ENCODE measurements at places on chromosomes 4 and X.

- DNase-seq: no peak
Measured at GRCh38 chr4:132982151-132982550, 166.9 kb upstream of the PCDH10 start.

- no peak for DNase-seq
Measured at GRCh38 chrX:154815274-154815818, 10.1 kb upstream of the MPP1 start.

DNA sequence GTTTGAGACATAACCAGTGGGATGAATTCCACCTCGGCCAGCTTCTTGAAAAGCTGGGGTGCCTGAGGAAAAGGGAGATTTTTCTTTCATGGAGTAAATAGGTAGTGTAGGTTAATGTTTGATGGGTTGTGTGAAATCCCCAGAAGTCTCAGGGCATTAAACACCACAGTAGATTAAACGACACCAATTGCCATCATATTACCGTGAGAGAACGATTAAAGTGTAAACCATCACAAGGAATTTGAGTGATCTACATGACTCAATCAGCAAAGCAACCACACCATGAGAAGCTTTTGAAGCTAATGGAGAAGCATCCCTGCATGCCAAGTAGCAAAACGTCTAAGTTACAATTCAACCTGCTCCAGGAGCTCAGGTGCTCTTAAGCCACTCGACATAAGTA is 322.5 kb upstream of the GATB start:
- no peak for DNase-seq

GRCh38 chr4:76488455-76488854 is 53.4 kb downstream of the SHROOM3 start:
- DNase-seq: no peak

GRCh38 chrX:49308604-49309269 is 5.3 kb downstream of the GAGE10 start:
- peak; percentile 48 for DNase-seq

DNA sequence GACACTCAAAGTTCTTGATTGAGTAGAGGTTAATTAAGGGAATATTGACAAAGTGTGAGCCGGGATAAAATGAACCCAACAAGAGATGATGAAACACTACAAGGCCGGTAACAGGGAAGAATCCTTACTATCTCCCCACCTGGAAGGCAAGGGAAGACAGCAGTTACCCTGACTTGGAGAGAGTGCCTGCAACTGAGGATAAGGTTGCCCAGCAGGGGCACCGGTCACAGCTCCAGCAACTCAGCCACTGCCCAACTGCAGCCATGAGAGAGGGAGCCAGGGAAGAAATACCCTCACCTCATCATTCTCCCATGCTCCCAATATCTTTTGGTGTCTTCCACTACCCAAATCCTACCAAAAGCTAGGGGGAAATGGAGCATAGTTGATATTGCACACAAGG is 212.7 kb downstream of the KCTD8 start:
- no peak for DNase-seq

- DNase-seq: no peak
Measured at GRCh38 chr4:139521754-139522401, 34.1 kb downstream of the SETD7 start.

- no peak for DNase-seq
Measured at GRCh38 chrX:16839852-16840460, 30.2 kb downstream of the RBBP7 start.

- DNase-seq: no peak
Measured at GRCh38 chr4:14926368-14926767, 75.9 kb upstream of the CPEB2 start.

- DNase-seq: no peak
Measured at GRCh38 chrX:49844611-49845010, 15.5 kb downstream of the PAGE4 start.

DNA sequence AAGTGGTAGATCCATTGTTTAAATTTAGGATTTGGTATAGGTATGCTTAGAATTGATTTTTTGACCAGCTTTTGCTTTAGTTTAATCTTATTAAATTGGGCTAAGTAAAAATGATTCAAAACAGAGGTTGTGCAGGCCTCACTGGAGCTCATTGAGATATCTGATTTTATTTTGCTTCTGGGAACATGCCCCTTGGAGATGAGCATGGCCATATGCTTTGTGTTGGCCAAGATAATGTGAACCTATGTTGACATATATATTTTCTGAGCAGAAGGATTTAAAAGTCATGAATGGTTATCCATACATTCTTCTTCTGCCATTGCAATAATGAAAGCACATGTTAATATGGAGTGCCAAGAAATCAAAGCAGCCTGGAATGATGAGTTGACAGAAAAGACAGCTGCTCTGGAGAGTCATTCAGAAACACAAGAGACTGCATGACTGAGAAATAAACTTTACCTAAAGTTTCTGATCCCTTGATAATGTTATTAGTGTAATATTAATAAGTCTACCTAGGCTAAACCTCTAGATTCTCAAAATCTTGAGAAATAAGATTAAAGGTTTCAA is 489.7 kb upstream of the GNPDA2 start:
- DNase-seq: no peak

- no peak for DNase-seq
Measured at GRCh38 chr4:16245241-16245640, 19.0 kb upstream of the TAPT1 start.

- no peak for DNase-seq
Measured at GRCh38 chr4:158371158-158371557, 150.5 kb upstream of the RXFP1 start.

DNA sequence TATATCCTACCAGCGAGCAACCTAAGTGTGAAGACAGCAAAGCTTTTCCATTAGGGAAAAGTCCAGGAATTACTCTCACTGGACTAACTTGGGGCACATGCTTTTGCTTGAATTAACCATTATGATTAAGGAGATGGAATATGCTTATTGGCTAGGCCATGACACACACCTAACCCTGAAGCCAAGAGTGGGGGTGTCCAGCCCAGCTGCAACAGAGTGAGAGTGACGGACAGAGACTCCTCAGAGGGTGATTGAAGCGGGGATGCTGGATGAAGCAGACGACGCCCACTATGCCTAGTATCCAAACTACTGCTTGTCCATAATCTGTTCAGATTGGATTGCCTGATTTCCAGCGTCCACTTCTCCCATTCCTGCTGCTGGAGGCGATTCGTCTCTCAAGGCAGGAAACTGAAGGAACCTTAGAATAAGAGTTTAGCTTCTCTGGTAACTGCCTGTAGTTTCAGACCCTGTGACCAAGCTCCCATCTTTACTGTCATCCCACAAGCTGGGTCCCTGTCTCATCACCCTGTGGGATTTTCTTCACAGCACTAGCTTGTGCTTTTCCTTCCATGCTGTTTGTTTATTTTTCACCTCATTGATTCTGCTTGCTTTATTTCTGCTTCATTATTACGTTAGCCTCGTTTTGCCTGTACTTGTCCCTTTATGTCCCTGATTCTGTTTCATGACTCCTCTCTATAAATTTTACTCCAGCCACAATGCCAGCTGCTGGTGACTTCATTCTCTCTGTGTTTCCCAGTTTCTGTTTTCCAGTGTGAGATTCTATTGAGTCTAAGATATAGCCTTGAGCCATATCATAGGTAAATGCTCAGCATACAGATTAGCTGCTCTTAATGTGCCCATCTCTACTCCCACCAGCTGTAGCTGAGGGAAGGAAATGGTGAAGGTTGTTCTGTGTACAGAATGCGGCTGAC is 19.0 kb downstream of the FAM47E start:
- DNase-seq: no peak

- no peak for DNase-seq
Measured at GRCh38 chr4:158020176-158020575, 152.6 kb downstream of the GASK1B start.

DNA sequence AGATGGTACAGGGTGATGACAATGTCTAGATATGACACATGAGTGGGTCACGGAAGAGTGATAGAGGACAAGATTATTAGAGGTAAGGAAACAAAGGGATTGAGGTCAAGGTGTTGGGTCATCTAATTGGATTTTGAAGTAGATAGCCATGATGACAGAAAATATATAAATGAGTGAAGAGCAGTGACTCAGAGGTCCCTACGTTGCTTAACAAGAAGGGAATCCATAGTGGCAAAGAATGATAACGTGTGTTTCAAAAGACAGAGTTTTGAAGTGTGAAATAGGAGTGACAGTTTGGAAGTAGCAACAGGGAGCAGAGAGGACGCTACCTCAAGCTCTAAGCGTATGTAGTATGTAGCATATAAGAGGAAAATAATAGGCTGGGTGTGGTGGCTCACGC is 22.2 kb upstream of the CAMK2D start:
- DNase-seq: no peak

DNA sequence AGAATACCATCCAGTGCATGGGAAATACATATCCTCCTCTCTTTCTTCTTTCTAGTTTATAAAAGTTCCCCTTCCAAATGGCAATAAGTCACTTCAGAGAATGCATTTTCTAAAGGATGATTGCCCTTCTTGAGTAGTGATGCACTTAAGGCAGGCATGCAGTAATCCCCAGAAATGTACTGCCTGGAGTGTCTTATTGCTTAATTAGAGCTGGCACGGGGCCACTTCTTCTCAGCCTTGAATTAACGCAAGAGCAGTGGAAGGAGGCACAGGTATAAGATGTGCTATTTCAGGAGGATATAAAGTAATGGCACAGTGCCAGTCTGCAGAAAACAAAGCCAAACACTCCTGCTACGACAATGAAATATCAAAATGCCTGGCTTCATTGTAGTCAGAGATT is 371.4 kb upstream of the FAM241A start:
- DNase-seq: no peak

DNA sequence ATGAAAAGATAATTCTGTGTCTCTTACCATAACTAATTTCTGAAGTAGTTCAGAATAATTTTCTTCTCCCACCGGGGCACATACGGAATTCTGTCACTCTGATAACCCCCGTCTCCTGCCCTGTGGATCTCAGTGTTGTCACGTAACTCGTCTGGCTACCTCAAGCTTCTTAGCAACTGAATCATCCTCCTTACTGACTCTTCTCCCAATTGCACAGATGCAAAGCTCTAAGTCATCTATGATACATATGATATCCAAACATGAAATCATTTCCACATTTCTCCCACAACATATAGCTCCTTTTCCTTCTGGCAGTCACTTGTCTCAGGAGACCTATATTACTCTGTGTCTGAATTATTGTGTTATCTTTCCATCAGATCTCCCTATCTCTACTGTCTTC is 1043.1 kb upstream of the TENM3 start:
- DNase-seq: no peak

GRCh38 chr4:165634766-165635165 is 238.3 kb upstream of the TLL1 start:
- DNase-seq: no peak

GRCh38 chr4:109169170-109169569 is 133.3 kb downstream of the COL25A1 start:
- no peak for DNase-seq

DNA sequence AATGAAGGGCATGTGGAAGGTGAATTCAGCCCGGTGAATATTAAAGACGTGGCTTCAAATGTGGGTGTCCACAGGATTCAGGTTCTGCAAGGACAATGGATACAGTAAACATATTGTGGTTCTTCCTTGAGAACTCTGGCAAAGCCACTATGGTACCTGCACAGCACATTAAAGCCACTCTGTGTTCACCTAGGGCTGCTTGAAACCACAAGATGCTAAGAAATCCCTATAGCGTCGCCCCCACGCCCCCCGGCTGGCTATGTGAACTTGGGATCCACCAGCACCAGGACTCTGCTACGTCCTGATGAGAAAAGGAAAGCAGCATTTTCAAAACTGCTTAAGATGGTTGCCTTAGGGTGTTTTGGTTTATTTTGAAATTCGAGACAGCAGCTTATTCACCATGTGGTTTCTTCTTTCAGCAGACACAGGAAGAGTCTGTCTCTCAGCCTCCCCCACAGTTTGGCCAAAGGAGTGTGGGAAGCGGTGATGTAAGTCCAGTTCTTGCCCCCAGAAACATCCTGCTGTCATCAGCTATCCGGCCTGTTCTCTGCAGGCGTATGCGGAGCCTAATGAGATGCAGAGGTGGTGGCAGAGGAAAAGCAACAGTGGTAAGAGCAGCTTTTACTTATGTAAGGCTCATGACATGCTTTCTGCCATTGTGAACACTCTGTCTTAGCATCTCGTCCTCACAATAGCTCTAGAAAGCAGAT is 111.5 kb downstream of the AFAP1 start:
- DNase-seq: peak; percentile 86

Data from CD4-positive, alpha-beta T cell treated with Interleukin-17A for 1 hour (primary cell).